ENCODE measurements at places on chromosomes 2 and 18.

DNA sequence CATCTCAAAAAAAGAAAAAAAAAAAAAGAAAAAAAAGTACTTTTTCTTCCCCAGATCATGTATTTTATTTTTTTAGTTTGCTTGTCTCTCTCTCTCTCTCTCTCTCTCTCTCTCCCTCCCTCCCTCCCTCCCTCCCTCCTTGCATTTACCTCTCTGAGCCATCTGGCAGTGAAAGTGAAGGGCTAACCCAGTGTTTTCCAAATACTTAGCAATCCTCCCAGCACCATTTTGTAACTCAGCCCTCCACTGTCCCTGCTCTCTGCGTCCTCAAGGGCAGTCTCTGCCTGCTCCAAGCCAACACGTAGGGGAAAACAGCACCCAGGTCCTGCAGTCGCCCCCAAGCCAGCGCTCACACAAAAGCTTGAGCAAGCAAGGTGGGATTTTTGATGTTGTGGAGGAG, 19.6 kb upstream of the TEX44 start:
- no peak for DNase-seq

GRCh38 chr2:128157644-128158043, 66.6 kb downstream of the UGGT1 start:
- DNase-seq, result no peak

- DNase-seq, result no peak
Measured at GRCh38 chr2:183993052-183993451, 605.3 kb upstream of the ZNF804A start.

GRCh38 chr2:80257450-80257849, 47.1 kb downstream of the LRRTM1 start:
- DNase-seq, result no peak

DNA sequence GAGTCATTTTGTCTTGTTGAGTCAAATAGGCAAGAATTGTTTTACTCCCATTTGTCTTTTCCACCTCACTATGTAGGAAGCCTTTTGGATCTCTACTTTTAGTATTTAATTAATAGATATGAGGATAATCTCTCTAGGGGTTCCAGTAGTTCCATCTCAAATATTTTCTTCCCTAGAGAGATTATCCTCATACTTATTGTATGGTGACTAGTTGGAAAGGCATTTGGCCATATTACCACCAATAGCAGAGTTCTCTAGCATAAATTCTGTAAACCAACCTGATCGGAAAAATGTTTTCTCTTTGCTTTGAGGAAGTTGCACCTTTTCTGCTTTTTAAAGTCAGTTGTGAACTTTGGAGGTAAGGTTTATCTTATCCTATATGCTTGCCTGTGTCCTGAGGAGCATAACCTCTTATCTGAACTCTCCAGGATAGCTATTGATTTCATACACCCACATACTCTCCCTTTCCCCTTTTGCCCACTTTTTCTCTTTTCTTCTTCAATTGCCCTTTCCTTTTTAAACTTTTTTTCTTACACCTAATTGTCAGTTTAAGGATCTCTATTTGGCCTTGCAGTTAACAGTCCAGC, 100.8 kb downstream of the GALNT1 start:
- no peak for DNase-seq

DNA sequence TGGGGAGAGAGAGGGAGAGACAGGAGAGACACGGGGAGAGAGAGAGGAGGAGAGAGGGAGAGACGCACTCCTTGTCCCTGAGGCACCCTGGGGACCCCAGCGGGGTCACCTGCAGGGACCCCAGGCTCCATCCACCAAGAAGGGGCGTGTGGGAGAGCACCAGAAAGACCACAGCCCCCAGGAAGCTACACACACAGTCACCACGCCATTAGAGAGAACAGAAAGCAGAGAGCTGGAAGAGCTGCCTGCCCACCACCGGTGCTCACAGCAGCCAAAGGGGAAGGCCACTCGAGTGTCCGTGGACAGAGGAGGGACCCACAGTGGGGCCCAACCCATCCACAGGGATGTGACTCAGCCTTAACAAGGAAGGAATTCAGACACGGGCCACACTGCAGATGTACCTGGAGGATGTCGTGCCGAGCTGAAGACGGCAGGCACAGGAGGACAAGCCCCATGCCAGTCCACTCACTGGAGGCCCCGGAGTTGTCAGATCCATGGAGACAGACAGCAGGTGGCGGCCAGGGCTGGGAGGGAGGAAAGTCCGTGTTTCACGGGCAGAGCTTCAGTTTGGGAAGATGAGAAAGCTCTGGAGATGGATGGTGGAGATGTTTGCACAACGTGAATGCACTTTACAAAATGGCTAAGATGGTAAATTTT, 11.5 kb upstream of the NFATC1 start:
- DNase-seq, result no peak

Data from NCI-H1930 (cell line).